ENCODE measurements at places on chromosomes 3 and 15. TPM values are rescaled to one million over a fixed set of nuclear protein-coding genes. Genes with fewer than 3 reads are reported as not detected.

The PRTG gene
- 0.60 TPM for total RNA-seq

The LINS1 gene
- 30.2 TPM for total RNA-seq

The NPAP1 gene
- 0.23 TPM for total RNA-seq

The ASB14 gene
- total RNA-seq = not detected

The P2RY13 gene
- total RNA-seq = 56.8 TPM

The TRH gene
- not detected for total RNA-seq

The SRGAP3 gene
- 10.1 TPM for total RNA-seq

The KPNA1 gene
- total RNA-seq = 67.7 TPM

The PLCB2 gene
- total RNA-seq = 231 TPM

The USP13 gene
- total RNA-seq = 9.4 TPM

The PRSS50 gene
- total RNA-seq = 0.34 TPM

Data from spleen (tissue), 13 donors.